A549 treated with dexamethasone at 1 μM for 4 hours (cell line): ENCODE measurements at places on chromosomes 2 and 18. TPM values are rescaled to one million over a fixed set of nuclear protein-coding genes. Genes with fewer than 3 reads are reported as not detected.

Gene MOCOS
- 2.7 to 4.9 TPM (median 3.6 TPM) in 5 replicates for total RNA-seq

Gene IL1R1
- total RNA-seq = 37.3 to 57.0 TPM (median 46.4 TPM) in 5 replicates

Gene HOXD8
- 5.0 to 5.4 TPM (median 5.3 TPM) in 5 replicates for total RNA-seq

Gene CCDC68
- total RNA-seq = 4.1 to 5.8 TPM (median 4.4 TPM) in 5 replicates

Gene CHST10
- total RNA-seq = 14.2 to 16.3 TPM (median 14.5 TPM) in 5 replicates

Gene RBFA
- 28.9 to 34.0 TPM (median 30.3 TPM) in 5 replicates for total RNA-seq

Gene PMAIP1
- 13.7 to 16.2 TPM (median 15.4 TPM) in 5 replicates for total RNA-seq

Gene GPR45
- not detected in 5 replicates for total RNA-seq

Gene TNFRSF11A
- 5.1 to 10.2 TPM (median 8.3 TPM) in 5 replicates for total RNA-seq

Gene ALLC
- 0.05 to 0.11 TPM (median 0.08 TPM) in 3 of 5 replicates, not detected in the others for total RNA-seq

Gene TBR1
- 0.01 to 0.09 TPM (median 0.04 TPM) in 4 of 5 replicates, not detected in the other for total RNA-seq

Gene AKAIN1
- not detected in 5 replicates for total RNA-seq

Gene MAP4K3
- 17.0 to 23.4 TPM (median 21.1 TPM) in 5 replicates for total RNA-seq

Gene ZC3H15
- 83.5 to 92.4 TPM (median 89.1 TPM) in 5 replicates for total RNA-seq

Gene ABCG8
- 0.04 TPM in 1 of 5 replicates, not detected in the others for total RNA-seq

Gene ITGB6
- 0.35 to 1.2 TPM (median 0.60 TPM) in 5 replicates for total RNA-seq

Gene MSGN1
- total RNA-seq = not detected in 5 replicates

Gene RNF125
- 0.21 to 0.60 TPM (median 0.25 TPM) in 5 replicates for total RNA-seq

Gene TFCP2L1
- 18.1 to 32.0 TPM (median 31.5 TPM) in 5 replicates for total RNA-seq

Gene HEATR5B
- total RNA-seq = 4.8 to 8.7 TPM (median 7.2 TPM) in 5 replicates

Gene ONECUT2
- 0.25 to 0.68 TPM (median 0.48 TPM) in 5 replicates for total RNA-seq

Gene KCTD18
- total RNA-seq = 9.5 to 13.0 TPM (median 11.5 TPM) in 5 replicates

Gene ALPP
- total RNA-seq = 14.4 to 22.1 TPM (median 20.3 TPM) in 5 replicates

Gene CPO
- total RNA-seq = 0.11 to 0.16 TPM in 2 of 5 replicates, not detected in the others

Gene L3MBTL4
- 0.06 TPM in 1 of 5 replicates, not detected in the others for total RNA-seq

Gene PLCL1
- 0.02 TPM in 1 of 5 replicates, not detected in the others for total RNA-seq

Gene CELF4
- 0.07 TPM in 1 of 5 replicates, not detected in the others for total RNA-seq

Gene SLC4A3
- 1.9 to 4.0 TPM (median 2.9 TPM) in 5 replicates for total RNA-seq

Gene LHCGR
- not detected in 5 replicates for total RNA-seq

Gene CKAP2L
- 12.4 to 16.9 TPM (median 16.7 TPM) in 5 replicates for total RNA-seq

Gene FZD7
- total RNA-seq = 5.5 to 6.9 TPM (median 6.5 TPM) in 5 replicates

Gene REEP1
- 0.89 to 1.6 TPM (median 1.2 TPM) in 5 replicates for total RNA-seq

Gene ARHGAP25
- total RNA-seq = 0.11 to 0.47 TPM (median 0.37 TPM) in 5 replicates

Gene HOXD10
- total RNA-seq = 4.1 to 6.7 TPM (median 5.3 TPM) in 5 replicates

Gene TACR1
- total RNA-seq = 0.04 to 0.14 TPM (median 0.08 TPM) in 4 of 5 replicates, not detected in the other

Gene LYPD1
- 12.9 to 22.5 TPM (median 16.1 TPM) in 5 replicates for total RNA-seq

Gene GPR155
- 0.18 to 0.52 TPM (median 0.40 TPM) in 5 replicates for total RNA-seq

Gene DOK6
- total RNA-seq = not detected in 5 replicates

Gene MFF
- total RNA-seq = 103 to 117 TPM (median 107 TPM) in 5 replicates
